ENCODE measurements at places on chromosomes 12 and 14.

DNA sequence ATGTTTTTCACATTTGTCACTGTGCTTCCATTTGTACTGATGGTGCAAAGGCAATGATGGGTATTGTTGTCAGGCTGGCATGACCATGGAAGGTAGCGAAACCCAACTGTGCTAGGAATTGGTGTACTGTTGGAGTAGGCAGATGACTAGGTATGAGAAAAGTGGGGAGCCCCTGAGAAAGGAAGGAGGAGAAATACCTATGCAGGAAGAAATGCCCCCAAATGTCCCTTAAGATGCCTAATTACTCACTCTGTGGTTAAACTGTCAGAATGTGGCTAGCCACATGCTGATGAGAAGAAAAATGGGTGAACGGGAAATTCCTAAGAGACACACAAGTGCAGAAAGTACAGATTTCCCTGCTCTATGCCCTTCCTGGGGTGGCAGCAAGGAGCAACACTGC lies 339.1 kb downstream of the TMEM132D start:
- no peak for DNase-seq

- DNase-seq: no peak
Observed at GRCh38 chr12:132546647-132547046, 56.7 kb downstream of the FBRSL1 start.

DNA sequence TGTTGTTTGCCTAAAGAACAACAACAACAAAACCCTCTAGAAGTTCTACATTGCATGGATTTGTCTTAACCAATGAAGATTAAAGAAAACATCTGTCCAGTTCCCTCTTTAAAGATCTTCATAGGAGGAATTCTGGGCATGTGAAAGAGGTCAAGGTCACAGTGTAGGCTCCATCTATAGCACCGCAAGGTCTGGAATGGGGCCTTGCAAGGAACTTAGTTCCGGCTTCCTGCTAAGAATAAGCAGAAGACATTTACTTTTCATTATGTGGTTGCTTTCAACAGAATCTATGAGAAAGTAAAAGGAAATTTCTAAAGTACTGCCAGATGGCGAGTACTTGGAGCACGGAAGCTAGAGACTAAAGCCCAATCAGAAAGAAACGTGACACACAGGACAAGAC lies 57.2 kb upstream of the GNPNAT1 start:
- DNase-seq: no peak

GRCh38 chr12:2384533-2385351 lies 332.0 kb downstream of the CACNA1C start:
- DNase-seq: no peak

- DNase-seq: no peak
Observed at GRCh38 chr12:127342861-127343260, 924.1 kb upstream of the TMEM132C start.

DNA sequence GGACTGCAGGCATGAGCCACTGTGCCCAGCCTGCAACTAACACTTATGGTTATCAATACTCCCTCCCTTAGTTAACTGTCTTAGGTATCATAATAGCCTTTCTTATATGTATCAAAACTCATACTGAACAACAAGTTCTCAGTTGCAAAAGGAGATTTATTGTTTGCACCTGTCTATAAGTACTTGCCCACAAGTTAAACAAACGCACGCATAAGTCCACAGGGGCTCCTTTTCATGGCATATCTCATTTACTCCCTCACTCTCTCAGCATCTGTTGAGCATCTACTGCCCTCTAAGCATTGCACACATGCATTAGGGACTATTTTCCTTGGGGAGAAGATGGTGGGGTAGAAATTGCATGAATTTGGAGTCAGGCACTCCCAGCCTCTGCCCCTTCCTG lies 46.7 kb upstream of the CORO1C start:
- DNase-seq: no peak

- DNase-seq: no peak
Observed at GRCh38 chr12:19234981-19235871, 105.7 kb downstream of the PLEKHA5 start.

DNA sequence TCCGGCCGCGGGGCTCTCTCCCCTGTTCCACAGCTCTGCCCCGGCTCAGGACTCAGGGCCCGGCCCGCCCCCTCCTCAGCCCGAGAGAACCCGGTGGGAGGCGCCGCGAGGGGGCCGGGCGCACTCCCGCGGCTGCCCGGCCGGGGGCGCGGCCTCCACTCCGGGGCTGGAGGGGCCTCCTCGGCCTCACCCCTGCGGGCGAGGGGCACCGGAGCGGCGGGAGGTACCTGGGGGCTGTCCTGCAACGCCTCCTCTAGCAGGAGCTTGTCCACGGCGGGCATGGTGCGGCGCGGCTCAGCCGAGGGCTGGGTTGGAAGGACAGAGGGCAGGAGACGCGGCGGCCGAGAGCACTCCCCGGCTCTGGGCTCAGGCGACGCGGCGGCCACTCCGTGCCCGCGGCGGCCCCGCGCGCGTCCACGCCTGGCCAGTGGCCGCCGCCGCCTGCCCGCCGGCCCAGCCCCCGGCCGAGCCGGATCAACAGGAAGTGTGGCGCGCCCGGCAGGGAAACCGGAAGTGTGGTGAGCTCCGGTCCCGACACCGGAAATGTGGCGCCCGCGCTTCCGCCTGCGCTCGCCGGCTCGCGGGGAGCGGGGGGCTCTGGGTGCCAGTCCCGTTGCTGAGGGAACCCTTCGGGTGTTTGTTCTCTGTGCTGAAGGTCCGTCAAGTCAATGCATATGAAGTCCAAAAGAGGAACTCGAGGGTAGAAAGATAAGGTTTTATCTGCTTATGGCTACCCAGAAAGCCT lies at the start of gene APPL2:
APPL2 (minus strand) TSS at position 443 of the 745 bp plus-strand sequence; CDS start at position 281, 162 bp downstream.
- DNase-seq: peak; percentile 60

GRCh38 chr12:124613151-124613585 lies 45.8 kb upstream of the NCOR2 start:
- no peak for DNase-seq

DNA sequence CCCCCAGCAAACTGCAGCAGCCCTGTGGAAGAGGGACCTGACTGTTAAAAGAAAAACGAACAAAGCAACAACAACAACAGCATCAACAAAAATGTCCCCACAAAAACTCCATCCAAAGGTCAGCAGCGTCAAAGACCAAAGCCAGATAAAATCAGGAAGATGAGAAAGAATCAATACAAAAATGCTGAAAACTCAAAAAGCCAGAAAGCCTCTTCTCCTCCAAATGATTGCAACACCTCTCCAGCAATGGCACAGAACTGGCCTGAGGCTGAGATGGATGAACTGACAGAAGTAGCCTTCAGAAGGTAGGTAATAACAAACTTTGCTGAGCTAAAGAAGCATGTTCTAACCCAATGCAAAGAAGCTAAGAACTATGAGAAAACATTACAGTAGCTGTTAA lies 45.4 kb upstream of the PPP4R3A start:
- DNase-seq: no peak

DNA sequence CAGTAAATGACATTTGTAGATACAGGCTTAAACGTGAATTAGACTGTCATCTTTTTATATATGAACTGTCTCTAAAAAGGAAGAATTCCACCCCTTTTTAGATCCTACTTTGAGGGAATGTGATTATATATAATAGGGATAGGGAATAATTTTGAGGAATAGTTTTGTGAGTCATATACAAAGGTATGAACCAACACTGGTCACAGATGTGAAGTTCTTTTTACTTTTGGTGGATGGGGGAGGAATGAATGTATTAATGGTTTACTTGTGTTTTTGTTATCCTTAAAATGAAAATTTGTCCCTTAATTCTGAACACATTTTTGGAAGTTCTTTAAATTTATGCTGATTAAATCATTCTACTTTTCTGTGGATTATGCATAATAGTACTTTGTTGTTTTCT lies 30.4 kb downstream of the FRS2 start:
- no peak for DNase-seq

GRCh38 chr12:43883311-43883710 lies 47.4 kb downstream of the TMEM117 start:
- DNase-seq: no peak

GRCh38 chr14:106875503-106875902 lies 1349.1 kb downstream of the TMEM121 start:
- no peak for DNase-seq

DNA sequence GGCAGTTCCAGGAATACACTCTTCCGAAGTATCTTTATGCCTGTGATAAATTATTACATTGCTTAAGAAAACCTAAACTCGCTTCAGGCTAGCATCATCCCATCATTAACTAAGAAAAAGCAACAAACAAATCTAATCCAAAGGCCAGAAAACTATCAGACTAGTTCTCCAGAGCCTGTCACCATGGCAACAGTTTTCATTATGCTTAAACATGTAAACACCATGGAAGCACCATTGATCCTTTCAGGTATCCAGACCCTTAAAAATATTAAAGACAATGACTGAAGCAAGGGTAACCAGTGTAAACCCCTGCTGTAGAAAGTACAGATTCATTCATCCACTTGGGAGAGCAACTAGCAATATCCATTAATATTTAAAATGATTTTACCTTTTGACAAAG lies 9.8 kb downstream of the DAD1 start:
- no peak for DNase-seq

DNA sequence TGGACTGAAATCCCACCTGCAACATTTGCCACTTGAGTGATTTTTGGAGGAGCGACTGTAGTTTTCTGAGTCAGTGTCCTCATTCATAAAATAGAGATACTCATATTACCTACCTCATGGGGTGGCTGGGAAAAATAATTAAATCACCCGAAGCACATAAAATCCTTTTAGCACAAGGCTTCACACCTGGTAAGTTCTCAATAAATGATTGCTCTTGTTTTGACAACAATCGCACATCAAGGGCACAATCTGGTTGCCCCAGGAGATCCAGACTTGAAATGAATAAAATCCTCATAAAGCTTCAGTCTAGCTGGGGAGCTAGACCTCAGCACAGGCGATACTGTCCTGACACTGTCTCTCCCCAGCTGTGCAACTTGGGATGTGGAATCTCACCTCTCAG lies 76.0 kb upstream of the CCDC60 start:
- DNase-seq: no peak

- DNase-seq: no peak
Observed at GRCh38 chr12:26608706-26609105, 224.3 kb downstream of the ITPR2 start.

- peak; percentile 42 for DNase-seq
Observed at GRCh38 chr14:33949411-33949893, 1.4 kb downstream of the EGLN3 start.

DNA sequence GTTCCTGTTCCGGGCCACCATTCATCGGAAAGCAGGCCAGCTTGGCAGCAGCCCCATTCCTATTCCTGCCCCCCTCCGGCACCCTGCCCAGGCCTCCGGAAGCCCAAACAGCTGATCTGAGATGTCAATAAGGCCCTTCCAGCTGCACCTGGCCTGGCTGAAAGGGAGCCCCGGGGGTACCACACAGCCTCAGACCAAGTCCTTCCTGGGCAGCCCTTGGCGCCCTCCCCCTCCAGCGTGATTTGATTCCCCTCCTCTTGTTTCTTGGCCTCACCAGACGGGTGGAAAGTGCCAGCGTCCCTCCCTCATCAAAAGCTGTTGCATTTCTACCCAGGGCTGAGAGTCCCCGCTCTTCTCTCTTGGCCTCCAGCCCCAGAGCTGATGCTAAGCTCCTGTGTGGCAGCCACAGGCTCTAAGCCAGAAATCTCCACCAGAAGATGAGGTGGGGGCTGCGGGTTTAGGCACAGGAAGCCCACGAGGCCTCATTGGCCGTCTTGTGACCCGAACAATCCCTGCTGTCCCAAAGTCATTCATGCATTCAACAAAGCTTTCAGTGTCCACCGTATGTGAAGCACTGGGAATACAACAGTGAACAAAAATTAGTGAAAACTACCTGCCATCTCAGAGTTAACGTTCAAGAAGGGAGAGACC lies 215.4 kb downstream of the SLC41A2 start:
- no peak for DNase-seq

GRCh38 chr12:112308652-112309051 lies 73.6 kb downstream of the HECTD4 start:
- DNase-seq: no peak

DNA sequence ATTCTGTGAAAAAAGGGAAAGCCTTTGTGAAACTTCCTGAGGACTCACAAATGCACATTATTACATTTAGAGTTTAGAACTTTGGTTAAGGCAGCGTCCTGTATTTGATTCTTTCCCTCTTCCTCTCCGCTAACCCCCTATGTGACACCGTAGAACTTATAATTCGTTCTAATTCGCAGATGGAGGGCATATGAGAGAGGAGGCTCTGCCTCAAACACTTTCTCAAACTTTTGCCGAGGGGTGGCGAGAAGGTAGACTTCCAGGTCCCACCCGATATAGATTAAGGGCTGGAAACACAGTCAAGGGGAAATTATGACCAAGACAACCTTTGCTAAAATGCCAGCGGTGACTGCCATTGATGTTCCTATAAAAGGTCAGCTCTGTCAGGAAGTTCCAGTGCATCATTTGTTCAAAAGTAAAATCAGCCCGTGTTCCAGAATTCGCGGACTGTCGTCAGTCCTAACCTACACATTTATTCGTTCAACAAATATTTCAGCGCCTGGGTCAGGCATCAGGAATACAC lies 904 bp upstream of the PAPOLA start:
- no peak for DNase-seq

DNA sequence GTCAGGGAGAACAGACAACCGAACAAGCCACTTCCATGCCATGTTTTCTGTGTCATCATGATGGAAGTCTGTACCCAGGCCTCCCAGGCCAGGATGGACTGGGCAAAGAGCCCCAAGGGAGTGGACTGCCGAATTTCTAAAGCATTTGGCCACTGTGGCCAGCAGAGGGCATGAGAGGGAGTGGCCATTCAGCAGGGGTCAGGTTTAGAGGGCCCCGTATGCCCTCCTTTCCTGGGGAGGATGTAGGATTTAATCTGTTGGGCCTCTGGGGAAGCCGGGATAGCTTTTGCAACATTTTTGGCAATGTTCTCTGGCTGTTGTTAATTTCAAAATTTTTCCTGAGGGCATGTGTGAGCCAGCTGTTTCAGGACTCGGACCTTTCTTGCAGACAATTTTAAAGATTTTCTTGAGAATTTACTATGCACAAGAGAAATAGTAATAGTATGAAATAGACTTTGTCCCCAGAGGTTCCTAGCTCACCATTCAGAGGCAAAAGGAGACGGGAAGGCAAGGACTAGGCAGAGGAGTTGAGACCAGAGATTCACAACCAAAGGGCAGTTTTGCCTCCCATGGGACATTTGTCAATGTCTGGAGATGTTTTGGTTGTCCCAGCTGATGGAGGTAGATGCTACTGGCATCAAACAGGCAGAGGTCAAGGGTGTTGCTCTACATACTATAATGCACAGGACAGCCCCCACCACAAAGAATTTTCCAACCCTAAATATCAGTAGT lies 18.0 kb downstream of the ACACB start:
- no peak for DNase-seq

GRCh38 chr12:5965950-5966383 lies 20.9 kb upstream of the ANO2 start:
- no peak for DNase-seq

- DNase-seq: no peak
Observed at GRCh38 chr12:53484686-53485575, 14.3 kb downstream of the MAP3K12 start.

DNA sequence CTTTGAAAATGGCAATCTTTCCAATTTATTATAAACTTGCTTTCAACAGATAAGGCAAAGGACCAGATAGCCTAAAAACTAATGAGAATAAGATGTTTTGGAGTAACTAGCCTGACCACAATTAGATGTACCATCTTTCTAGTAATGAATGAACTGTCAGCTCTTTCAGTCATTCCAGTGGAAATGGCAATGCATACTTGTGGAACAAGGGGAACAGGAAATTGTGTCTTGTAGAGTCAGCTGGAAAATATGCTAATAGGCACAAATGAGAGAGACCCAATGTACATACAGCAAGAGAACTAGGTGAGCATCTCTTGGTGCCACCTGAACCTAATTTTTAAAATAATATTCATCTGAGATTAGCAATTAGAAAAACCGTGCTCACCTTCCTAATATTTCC lies 76.1 kb upstream of the GPHB5 start:
- DNase-seq: no peak
